ENCODE measurements at places on chromosomes 2 and 18. TPM values are rescaled to one million over a fixed set of nuclear protein-coding genes. Genes with fewer than 3 reads are reported as not detected.

The VWC2L gene
- 0.22 TPM for polyA plus RNA-seq

DNA sequence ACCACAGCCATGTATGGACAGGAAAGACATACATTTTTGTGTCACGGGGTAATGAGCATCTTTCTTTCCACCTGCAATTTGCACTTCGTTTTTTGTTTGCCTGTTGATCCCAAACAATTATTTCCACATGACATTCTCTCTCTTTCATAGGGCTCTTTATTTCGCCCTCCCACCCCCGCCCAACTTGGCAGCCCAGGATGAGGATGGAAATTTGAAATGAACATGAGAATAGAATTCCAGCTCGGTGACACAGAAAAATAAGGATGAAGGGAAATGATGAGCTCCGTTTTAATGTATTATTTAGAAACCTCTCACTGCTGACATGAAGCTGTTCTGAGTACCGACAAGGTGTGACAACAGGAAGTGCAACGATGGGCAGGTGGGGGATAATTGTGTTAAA, 443.3 kb downstream of the SOCS6 start:
- no peak for DNase-seq

The RAMP1 gene
- polyA plus RNA-seq: 4.1 TPM

The CDKL4 gene
- polyA plus RNA-seq: 0.38 TPM

The DLX2 gene
- polyA plus RNA-seq: 0.12 TPM

GRCh38 chr18:53527365-53527764, 697.1 kb downstream of the MBD2 start:
- no peak for DNase-seq

GRCh38 chr2:177633111-177633510, 240.5 kb downstream of the AGPS start:
- DNase-seq: no peak

GRCh38 chr2:158489366-158490112, 32.8 kb downstream of the PKP4 start:
- DNase-seq: no peak

The CELF4 gene
- polyA plus RNA-seq: 3.7 TPM

- no peak for DNase-seq
These were observed 69.2 kb downstream of the RFTN2 start for GRCh38 chr2:197606180-197606579.

DNA sequence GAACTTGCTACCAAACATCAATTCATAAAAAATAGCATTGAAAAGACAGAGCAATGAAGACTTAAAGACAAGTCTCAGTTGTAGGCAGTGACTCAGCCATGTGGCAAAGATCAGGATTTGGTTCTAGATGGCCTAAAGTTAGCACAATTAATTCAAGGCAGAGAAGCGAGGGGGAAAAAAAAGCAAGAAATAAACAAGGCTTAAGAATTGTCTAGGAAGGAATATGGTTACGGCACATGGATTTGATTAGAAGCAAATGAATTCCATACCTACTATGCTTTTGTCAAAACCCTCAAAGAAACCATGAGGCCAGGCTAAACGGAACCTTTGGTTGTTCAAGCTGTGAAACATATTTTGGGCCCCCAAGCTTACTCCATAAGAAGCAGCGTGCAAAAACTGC, 362.2 kb upstream of the KCNH7 start:
- DNase-seq: no peak
